ENCODE measurements at places on chromosomes 16 and 17.

DNA sequence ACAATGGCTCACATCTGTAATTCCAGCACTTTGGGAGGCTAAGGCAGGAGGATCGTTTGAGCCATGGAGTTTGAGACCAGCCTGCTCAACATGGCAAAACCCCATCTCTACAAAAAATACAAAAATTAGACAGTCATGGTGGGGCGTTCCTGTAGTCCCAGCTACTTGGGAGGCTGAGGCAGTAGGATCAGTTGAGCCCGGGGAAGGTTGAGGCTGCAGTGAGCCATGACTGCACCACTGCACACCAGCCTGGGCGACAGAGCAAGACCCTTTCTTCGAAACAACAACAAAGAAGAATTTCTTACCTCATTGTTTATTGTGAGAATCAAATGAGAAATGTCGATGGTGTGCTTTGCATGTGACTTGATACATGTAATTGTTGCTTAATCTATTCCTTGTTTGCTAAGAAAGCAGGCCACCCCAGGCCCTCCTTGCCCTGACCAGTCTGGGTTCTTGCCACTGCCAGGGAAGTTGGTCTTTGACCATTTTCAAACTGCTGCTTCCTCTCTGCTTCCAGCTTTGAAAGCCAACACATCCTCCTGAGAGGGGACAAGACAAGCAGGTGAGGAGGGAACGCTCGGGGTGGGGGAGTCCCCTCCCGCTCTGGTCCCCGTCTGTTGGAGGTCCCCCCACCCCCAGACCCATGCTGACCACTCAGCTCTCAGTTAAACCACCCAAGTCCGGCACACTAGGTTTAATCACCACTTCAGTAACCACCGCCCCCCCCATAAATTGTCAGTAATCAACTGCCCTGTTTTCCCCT lies 47.3 kb upstream of the CPNE2 start:
- DNase-seq: no peak

DNA sequence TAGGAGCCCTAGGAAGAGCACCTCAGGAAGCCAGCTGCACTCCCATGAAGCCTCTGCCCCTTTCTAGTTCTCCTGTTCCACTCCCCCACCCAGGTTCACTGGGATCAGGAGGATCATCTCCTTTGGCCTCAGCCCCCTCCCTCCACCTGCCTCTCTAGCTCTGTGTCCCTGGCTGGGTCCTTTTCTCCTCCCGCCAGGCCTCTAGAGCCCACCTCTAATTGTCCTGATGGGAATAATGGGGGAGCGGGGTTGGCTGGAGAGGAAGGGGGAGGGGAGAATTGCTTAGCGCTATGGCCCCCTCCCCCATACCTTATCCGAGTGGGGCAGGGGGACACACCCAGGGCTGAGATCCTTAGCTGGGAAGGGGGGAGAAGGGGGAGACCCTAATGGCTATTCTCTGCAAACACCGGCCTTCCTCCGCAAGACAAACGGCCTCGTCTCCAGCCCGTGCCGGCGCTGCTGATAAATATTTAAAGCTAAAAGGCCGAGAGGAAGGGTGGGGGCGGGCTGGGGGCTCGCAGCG lies 997 bp downstream of the HOXB7 start:
- no peak for DNase-seq

DNA sequence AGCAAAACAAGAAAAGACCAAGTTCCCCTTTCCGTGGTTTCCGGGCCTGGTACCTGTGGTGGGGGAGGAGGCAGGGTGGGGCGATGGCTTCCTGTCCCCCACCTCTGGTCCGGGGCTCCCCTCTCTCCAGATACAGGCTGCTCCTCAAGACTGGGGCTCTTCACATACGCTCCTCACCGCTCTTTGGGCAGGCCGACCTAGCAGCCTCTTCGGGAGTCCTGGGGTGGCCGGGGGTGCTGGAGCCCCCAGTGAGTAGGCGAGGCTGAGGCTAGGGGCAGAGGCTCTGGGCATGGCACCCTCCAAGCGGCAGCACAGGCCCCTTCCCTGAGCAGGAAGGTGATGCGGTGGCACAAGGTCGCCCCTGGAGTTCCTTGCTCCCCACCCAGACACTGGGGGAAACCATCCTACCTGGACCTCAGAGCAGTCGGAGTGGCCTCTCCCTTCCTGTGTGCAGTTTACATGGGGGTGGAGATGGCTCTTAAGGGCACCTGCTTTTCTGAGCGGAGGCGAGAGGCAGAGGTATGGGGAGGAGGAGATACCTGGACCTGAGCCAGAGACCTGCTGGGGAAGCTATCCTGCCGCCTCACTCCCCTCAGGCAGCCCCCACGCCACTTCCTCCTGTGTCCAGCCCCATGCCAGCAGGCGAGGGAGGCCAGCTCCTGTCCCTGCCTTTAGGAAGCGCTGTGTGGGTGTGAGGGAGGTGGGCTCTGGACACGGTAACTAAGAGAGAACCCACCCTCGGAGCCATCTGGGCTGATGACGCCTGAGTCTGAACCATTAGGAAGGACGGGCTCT lies 891 bp downstream of the CORO1A start:
- peak; percentile 64 for DNase-seq

DNA sequence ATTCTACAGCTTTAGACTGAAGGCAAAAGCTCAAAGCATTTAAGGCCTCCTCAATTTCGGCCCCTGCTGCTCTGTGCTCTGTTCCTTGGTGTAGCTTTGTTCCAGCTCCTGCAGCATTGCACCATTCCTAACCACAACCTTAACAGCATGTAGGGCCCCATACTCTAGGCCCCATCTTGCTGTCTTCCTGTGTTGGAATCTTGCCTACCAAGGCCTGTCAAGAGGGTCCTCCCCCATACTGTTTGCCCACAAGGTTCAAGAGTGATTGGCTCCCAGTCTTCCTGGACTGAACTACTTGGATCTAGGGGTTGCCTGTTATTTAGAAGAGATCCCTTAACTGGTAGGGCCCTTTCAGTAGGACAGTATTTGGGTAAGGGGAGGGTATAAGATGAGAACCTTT lies 26.8 kb downstream of the TRPV2 start:
- DNase-seq: no peak

DNA sequence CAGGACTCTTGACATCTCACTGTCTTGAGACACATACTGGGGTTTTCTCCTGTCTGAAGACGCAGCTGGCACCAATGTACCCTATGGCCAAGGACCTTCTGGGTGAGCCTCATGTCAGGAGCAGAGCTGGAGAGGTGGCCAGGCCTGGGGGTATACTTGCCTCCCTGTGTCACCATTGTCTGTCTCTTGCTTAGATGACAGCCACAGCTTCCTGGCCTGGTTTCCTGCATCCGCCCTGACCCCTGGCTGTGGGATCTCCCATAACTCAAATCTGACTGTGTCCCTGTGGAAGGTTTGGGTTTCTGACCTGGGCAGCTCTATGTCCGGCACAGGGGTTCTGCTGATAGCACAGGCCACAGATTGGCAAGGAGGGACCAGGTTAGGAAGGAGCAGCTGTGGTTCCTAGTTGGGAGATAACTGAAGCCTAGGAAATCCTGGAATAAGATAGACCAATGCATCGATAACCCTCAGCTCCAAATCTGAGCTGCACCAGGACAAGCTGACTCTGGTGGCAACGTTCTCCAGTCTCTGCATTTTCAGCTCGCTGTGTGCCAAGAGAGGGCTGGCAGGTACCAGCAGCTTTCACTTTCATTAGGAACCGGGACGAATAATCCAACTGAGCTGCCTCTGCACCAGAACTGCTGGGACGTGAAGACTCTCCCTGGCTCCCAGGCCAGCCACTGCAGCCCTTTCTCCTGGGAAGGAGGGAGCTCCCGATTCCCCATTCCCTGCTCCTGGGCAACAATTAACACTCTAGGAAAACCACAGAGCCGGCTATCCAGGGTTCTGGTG lies 5.0 kb downstream of the DEXI start:
- DNase-seq: peak; percentile 61

DNA sequence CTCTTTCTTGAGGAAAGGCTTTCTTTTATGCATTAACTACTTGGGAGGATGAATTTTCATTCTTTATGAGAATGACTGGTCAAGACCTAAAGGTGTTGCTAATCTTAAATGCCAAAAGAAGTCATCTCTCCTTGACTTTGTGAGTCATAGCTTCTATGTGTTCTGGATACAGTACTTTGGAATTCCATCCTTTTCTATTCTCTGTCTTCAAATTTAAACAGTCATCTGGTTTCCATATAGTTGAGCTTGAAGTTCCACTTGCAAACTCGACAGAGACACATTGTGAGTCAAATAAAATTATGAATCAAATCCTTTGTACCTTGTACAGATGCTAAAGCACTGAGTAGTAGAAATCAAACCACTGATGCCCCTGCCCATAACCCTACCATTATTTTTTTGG lies 271.9 kb upstream of the PMFBP1 start:
- DNase-seq: no peak

Data from Right ventricle myocardium superior (tissue), 1 donor.